Adipose tissue (tissue), 3 donors: ENCODE measurements at places on chromosomes 13 and 19. TPM values are rescaled to one million over a fixed set of nuclear protein-coding genes. Genes with fewer than 3 reads are reported as not detected.

The KRTDAP gene
- polyA plus RNA-seq, result 0.21 TPM

The ZNF415 gene
- polyA plus RNA-seq, result 5.3 TPM

The KASH5 gene
- polyA plus RNA-seq, result not detected

The ZNF90 gene
- polyA plus RNA-seq, result 0.48 TPM

The CD70 gene
- not detected for polyA plus RNA-seq

The ARGLU1 gene
- polyA plus RNA-seq, result 48.5 TPM

The PEX11G gene
- polyA plus RNA-seq, result 7.8 TPM

The PTPRH gene
- 5.5 TPM for polyA plus RNA-seq

The ZNF296 gene
- 0.22 TPM for polyA plus RNA-seq
